ENCODE measurements at places on chromosomes 2 and 18. TPM values are rescaled to one million over a fixed set of nuclear protein-coding genes. Genes with fewer than 3 reads are reported as not detected.

RAX gene
- total RNA-seq: 2.0 TPM

FHOD3 gene
- 38.0 TPM for total RNA-seq

PID1 gene
- 25.0 TPM for total RNA-seq

RNF125 gene
- total RNA-seq: 2.5 TPM

IL18RAP gene
- not detected for total RNA-seq

NEB gene
- total RNA-seq: 3.9 TPM

DYSF gene
- total RNA-seq: 1.4 TPM

HNRNPLL gene
- total RNA-seq: 102 TPM

TMEM17 gene
- 2.6 TPM for total RNA-seq

KIF5C gene
- total RNA-seq: 340 TPM

TMEM247 gene
- not detected for total RNA-seq

CD8B2 gene
- not detected for total RNA-seq

All from cerebellum (tissue), 4 donors.